ENCODE measurements at places on chromosomes 4 and X.

GRCh38 chrX:10414156-10414824 lies 206.1 kb downstream of the MID1 start:
- DNase-seq: no peak

DNA sequence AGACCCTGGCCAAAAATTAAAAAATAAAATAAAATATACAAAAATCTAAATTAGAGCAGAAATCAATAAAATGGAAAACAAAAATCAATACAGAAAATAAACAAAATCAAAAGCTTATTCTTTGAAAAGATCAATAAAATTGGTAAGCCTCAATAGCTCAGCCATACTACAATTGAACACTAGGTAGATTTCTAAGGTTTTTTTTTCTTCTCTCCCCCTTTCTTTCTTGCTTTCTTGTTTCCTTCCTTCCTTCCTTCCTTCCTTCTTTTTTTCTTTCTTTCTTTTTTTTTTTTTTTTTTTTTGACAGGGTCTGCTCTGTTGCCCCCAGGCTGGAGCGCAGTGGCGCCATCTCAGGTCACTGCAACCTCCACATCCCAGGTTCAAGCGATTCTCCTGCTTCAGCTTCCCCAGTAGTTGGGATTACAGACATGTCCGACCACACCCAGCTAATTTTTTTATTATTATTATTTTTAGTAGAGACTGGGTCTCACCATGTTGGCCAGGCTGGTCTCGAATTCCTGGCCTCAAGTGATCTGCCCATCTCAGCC lies 23.4 kb upstream of the PPP3CA start:
- no peak for DNase-seq

DNA sequence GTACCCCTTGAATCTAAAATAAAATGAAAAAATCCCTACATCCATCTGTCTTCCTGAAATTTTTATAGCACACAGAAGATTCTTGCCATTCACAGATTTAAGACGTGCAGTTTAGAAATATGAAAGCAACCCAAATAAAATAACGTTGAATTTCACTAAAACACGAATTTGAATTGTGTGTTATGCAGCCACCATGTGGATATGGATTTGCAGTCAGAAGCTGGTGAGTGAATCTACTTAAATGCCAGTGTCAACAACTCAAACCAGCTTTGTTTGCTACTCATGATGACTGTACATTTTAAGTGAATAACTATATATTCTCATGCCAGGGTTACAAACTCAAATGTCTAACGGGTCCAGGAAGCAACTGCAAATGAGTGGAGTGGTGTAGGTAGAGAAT lies 173.0 kb upstream of the HAND2 start:
- no peak for DNase-seq

DNA sequence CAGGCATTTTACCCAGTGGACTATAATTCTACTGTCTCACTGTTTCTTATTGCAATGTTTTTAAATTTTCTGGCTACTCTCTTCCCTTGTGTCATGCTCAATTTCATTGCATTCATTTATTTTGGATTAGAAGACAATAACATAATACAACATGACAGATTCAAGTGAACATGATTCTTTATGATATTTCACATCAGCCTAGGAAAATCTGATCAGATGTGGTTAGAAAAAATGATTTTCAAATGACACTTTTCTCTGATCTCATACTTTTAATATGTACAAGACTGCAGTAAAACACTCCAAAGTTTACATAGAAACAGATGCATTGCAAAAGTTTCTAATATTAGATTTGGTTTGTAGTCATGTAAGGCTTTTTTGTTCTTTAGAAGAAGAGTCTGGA lies 586.0 kb downstream of the ACTRT1 start:
- no peak for DNase-seq

DNA sequence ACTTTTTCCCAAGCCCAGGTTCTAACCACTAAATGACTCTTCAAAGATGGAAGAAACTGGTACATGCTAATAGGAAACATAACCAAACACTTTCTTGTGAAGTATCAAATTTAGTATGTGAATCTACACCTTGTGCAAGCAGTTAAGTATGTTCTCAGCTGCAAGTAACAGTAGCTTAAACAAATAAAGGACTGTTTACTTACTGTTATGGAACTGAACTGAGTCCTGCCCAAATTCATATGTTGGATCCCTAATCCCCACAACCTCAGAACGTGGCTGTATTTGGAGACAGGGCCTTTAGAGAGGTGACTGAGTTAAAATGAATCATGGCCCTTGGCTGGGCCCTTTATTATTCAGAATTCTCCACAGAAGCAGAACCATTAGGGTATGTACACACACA lies 178.7 kb downstream of the KDR start:
- no peak for DNase-seq

GRCh38 chr4:76354517-76355473 lies 48.3 kb downstream of the STBD1 start:
- DNase-seq: no peak

GRCh38 chrX:107827852-107828251 lies 2.2 kb downstream of the MID2 start:
- no peak for DNase-seq

GRCh38 chr4:23979534-23979933 lies 89.7 kb upstream of the PPARGC1A start:
- no peak for DNase-seq

GRCh38 chr4:172055046-172055445 lies 241.8 kb downstream of the GALNTL6 start:
- DNase-seq: no peak

GRCh38 chr4:39682138-39682537 lies 15.8 kb upstream of the UBE2K start:
- no peak for DNase-seq

GRCh38 chr4:134812611-134813010 lies 611.0 kb upstream of the PABPC4L start:
- DNase-seq: no peak

- no peak for DNase-seq
Observed at GRCh38 chr4:2300431-2301224, 38.7 kb upstream of the MXD4 start.

DNA sequence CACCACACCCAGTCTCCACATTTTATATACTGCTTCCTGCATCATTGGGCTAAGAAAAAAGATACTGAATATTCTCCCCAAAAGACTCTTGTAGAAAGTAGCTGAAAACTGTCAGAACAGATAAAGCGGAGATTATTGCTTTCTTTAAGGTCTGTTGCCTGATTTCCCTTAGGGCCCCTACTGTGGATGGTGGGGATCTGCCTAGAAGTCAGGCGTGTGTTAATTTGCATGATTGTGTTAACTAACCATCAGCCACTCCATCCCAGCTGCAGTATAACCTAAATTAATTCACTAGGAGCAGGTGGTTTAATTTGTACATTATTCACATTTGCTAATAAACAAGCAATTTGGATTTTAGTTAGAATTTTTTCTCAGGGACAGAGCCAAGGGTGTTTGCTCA lies 360.3 kb downstream of the FBXW7 start:
- DNase-seq: no peak

DNA sequence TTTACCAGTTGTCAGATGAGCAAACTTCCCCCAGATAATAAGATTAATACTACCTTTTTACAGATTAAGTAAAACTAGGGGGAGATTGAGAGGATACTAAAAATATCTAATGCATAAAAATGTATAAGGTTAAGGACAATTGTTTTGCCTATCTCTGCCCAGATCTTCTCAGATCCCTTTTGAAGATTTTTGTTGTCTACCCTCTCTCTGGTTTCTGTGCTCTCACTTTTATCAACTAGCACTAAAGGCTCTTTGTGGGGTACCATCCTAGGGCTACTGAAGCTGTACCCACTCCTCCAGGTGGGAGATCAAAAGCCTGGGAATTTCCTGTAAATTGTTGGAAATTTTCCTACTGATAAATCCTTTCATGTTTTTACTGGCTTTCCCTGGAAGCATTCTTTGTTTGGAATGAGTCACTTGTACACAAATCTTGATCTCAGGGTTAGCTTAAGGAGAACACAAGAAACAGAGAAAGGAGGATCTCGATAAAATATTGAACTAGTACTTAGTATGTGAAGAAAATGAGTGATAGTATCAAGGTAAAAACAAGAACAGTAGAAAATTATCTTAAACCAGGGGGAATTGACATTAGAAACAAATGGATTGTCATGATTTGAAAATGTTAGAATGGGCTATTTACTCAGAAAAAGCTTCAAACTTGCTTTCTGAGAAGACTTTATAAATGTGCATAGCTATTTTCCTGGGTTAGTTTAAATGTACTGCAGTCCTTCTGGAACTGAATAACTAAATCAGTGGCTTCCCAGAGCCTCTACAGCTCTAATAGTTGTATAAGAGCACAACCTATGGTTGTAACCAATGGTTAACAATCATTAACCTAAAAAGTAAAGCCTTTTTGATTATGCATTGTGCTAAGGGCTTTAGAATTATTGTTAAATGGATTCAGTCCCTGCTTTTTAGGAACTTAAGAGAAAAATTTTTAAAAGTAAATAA lies 679.9 kb upstream of the MAGEB2 start:
- no peak for DNase-seq

GRCh38 chr4:83905952-83906351 lies 370.0 kb downstream of the GPAT3 start:
- DNase-seq: peak; percentile 17

DNA sequence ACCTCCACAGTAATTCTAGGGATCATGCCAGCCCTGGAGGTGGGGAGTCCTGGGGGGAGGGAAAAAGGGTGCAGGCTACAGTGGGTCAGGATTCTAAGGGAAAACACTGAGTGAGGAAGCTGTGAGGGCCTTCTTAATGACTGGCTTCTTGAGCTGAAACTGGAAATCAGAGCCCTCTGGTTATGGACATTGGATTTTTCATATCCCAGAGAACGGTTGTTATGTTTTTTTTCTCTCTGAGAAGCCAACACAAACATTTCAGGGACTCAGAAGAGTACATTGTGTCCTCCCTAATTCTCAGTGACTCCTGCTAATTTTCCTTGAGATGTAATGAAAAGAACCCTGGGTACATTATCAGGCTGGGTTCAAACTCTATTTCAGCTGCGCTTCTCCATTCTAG lies 162.4 kb upstream of the PRDX4 start:
- DNase-seq: no peak

- DNase-seq: peak; percentile 69
Observed at GRCh38 chrX:122579526-122579925, 604.6 kb upstream of the GRIA3 start.

GRCh38 chrX:40327085-40327484 lies 229.3 kb upstream of the BCOR start:
- DNase-seq: no peak

GRCh38 chr4:185950891-185951290 lies 118.1 kb upstream of the TLR3 start:
- DNase-seq: peak; percentile 21

DNA sequence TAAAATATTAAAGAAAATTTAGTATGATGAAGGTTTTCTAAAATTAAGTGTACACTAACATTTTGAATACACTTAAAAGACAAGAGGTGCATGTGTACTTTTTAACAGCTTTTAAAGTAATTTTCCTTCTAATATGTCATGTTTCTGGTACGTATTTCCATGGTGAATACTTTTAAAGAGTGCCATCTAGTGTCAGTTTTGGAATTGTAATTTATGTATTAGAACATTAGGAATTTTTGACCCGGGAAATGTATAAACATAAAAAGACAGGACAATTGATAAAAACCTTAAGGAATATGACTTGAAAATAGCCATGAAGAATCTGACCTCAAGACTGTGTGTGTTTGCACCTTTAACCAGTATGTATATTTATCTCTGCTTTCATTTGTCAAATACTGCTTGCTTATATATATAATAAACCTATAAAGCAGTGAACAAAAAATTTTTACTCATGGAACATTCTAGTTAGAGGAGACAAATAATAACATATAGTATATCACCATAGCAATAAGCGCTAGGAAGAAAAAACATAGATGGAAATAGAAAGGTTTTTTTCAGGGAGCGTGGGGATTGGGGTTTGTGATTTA lies 7.2 kb downstream of the GSTCD start:
- DNase-seq: peak; percentile 39

- no peak for DNase-seq
Observed at GRCh38 chr4:44493924-44494323, 45.3 kb upstream of the KCTD8 start.

DNA sequence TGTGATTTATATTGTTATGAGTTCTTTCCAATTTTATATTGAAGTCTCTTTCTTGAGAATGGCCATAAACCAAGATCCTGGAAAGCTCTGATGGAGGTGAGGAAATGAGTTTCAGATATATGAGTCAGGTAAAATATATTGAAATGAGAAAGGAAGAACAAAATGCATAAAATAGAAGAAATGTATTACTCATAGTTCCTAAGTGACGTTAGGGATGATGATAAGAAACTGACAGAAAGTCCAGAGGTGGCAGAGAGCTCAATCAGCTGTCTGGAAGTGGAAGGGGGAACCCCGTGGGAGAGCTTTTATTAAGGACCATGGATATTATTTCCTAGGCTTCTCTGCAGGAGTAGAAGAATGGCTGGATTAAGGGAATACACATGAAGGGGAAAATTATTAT lies 24.6 kb downstream of the UGT2B7 start:
- no peak for DNase-seq

DNA sequence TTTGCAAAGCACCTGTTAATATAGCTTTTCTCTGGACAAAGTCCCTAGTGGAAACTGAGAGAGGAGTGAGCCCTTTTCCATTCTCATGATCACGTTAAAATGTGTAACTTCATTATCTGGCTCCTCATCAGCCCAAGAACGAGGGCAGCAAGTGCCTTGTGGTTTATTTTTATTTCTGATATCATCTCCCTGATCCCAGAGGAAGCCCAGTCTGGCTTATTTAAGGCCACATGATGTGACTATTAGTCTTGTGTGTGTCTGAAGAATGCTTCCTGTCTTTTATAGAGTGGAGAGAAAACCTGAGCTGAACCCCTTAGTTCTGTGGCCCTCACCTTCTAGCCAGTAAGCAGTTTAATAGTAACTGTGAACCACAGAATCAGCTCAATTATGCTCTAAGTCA lies 67.2 kb downstream of the LHFPL1 start:
- DNase-seq: no peak

- DNase-seq: no peak
Observed at GRCh38 chr4:149306537-149306936, 509.1 kb downstream of the IQCM start.

DNA sequence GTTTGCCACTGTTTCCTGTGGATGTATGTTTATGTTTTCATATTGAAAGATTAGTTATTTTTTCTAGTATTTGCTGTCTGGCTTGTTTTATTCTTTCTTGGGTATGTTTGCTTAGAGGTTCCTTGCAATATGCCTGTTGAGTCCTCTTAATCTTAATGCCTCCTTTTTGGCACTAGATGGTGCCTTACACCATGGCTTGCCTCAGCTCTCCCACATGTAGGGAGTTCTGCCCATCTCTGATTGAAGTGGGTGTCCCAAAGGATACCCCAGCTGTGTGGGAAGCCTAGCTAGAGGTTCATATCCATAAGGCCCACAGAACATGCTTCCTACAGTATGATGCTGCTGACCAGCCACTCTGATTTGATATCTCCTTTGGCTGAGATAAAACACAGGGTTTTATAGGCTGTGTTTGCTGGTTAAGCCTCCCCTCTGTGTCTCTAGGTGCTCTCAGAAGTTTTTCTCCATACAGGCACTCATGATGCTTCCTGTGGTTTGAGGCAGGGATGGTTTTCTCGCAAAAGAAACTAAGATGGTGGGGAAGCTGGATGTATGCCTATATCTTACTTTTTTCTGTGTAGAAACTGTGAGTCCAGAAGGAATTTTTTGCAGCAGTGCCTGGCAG lies 162.4 kb downstream of the ASB9 start:
- DNase-seq: no peak

- DNase-seq: no peak
Observed at GRCh38 chr4:108171339-108172230, 2.9 kb upstream of the LEF1 start.
